Islet precursor cell (in vitro differentiated cells): ENCODE measurements at places on chromosomes 2 and 18.

DNA sequence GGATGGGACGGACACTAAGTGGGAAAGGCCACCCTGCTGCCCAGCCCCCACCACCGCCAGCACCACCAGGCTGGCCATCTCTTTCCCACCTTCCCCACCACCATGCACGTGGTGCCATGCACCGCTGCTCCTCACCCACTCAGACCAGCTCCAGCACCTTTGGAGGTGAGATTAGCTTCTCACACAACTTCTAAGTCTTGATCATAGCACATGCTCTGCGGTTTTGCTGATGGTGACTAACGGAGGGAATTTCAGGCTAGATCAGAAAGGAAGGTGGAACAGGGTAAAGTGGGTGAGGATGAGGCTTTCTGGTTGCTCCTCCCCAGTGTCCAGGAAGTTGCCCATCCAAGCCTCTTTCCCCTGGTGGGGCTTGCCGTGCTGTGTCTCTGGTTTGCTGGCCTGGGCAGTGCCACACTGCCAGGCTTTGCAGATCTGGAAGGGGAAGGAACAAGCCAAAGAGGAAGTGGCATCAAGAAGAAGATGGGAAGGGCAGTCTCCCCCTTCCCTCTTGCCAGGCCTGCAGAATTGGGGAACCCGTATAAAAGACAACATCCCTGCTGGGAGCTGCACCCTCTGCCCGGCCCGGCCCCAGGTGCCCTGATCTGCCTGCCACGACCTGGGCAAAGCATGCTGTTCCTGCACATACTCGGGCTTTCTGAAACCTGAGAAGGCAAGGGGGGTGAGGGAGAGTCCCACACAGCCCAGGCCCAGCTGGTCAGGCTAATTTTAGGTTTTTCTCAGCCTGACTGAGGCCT lies 44.3 kb upstream of the CAB39 start:
- no peak for DNase-seq

GRCh38 chr18:76451396-76452331 lies 43.4 kb downstream of the ZNF516 start:
- peak; percentile 59 for DNase-seq

GRCh38 chr2:202423139-202423538 lies 47.0 kb downstream of the BMPR2 start:
- DNase-seq, result no peak

DNA sequence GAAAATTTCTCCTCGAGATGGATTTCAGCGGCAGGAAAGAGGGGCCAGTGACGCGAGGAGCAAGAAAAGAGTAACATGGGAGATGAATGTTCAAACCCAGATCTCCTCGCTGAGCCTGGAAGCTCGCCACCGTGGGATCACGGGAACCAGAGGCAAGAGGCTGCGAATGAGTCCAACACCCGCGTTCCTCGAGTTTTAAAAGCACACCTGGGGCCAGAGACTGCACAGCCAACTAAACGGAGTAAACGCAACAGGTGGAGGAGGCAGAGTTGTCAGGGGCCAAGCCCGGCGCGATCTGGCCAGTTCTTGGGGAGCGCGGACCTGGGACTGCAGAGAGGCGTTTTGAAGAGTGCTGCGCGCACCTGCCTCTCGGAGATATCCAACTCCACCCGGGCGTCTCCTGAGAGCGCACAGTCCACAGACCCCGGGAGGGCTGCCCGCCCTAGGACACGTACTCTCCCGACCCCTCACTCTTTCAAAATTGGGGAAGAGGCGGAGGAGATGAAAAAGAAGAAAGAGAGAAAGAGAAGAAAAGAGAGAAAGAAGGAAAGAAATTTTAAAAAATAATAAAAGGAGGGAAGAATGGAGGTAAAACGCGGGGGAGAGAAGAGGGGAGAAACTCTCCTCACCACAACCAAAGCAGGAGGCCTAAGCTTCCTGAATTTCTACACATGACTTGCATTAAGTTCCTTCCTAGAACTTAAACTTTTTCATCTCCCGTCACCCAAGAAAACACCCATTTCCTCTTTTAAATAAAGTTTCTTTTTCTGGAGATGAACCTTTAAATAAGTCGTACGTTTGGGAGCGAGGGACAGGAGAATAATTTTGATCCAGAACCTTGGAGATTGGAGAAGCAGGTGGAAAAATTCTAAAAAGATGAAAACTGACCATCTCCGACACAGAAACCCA lies 5.3 kb upstream of the PAX3 start:
- DNase-seq, result no peak

GRCh38 chr2:64251497-64252250 lies 107.5 kb upstream of the PELI1 start:
- no peak for DNase-seq

GRCh38 chr18:35355140-35355618 lies 11.0 kb upstream of the ZNF24 start:
- peak; percentile 85 for DNase-seq

GRCh38 chr2:216545359-216545758 lies 46.7 kb downstream of the RPL37A start:
- DNase-seq, result no peak

DNA sequence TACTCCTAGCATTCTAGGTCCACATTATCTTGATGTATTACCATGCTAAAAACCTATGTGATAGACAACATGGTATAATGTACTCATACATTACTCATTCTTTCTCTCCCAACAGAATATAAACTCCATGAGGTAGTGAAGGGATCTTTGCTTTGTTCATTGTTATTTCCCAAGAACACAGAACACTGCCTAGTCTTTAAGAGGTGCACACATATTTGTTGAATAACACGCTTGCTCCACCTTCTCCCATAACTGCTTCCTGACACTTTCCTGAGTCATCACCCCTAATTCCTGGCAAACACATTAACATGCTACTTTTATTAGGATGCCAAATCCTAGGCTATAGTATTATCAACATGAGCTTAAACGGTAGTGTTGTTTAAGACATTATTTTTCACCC lies 41.3 kb downstream of the REV1 start:
- no peak for DNase-seq

- DNase-seq, result no peak
Measured at GRCh38 chr2:239605976-239606375, 205.2 kb upstream of the HDAC4 start.

DNA sequence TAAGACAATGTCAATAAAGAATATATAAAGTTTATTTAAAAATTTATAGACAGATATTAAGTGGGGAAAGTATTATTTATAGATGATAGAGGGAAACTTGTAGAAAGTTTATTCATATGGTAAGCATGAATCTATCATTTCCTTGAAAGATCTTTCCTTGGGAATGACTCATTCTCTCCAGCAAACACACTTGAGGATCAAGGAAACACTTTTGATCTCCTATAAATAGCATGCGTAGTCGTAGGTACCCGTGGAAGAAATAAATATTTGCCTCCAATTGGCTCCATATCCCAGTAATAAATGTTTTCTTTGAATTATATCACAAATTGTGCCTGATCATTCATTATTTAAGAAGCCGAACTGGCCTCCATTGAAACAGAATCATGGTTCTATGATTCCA lies 483.4 kb downstream of the RNF144A start:
- DNase-seq, result no peak

DNA sequence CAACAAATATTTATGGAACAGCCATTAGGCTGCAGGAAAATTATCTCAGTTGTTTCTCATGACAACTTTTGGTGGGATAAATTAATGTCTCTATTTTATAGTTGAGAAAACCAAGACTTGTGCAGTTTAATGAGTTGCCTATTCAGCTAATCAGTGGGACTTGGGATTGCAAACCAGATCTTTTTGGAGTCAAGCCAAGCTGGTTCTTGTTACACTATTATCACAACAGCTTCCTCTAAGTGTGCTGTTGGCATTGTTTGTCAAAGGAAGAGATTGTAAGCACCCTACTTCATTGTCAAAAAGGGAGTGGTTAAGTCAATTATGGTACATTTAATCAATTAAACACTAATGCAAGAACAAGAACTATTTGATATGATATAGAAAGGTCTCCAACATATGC lies 119.2 kb downstream of the PAX3 start:
- no peak for DNase-seq

- DNase-seq, result peak; percentile 84
Measured at GRCh38 chr2:69755862-69756467, 14.0 kb downstream of the ANXA4 start.

DNA sequence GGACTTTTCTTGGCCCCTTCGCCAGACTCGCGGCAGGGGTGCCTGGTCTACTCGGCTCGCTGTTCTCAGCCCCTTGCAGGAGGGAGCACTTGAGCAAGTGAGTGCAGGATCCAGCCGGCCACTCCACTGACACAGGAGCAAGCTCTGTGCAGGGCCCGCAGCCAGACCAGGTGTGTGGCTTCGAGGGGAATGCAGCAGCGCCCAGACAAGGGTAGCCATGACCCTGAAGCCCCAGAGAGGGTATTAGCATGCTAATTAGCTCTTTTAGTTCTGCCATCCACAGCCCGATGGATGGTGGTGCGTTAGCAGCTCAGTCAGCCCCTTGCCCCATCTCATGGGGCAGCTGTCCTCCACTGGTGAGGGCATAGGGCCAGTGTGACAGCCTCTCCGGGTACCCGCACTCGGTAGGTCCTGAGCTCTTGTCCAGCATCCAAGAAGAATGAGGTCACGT lies 103.2 kb upstream of the HS6ST1 start:
- peak; percentile 23 for DNase-seq

DNA sequence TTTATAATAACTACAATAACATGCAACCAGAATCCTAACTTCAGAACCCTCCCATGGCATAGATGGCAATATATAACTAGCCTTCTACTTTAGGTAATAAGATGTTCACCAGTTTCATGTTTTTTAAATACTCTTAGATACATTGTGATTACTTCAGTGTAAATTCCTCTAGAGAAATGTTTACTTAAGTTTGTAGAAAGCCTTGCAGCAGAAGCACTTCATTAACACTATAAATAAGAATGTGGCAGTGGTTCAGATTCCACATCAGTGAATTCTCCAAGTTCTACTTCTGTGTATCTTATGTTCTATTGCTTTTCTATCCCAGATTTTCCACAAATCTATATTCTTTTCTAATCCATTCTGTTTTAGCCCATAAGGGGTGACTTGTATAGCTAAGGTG lies 1.2 kb upstream of the RAD51AP2 start:
- DNase-seq, result no peak

GRCh38 chr2:151315381-151315903 lies 26.0 kb upstream of the NMI start:
- DNase-seq, result peak; percentile 56

GRCh38 chr18:49934457-49934856 lies 121.1 kb upstream of the ACAA2 start:
- DNase-seq, result no peak

- no peak for DNase-seq
Measured at GRCh38 chr18:23827681-23828080, 138.4 kb downstream of the LAMA3 start.

- DNase-seq, result peak; percentile 84
Measured at GRCh38 chr2:148615381-148615841, 29.1 kb upstream of the EPC2 start.

- no peak for DNase-seq
Measured at GRCh38 chr2:16010011-16010410, 69.7 kb downstream of the MYCN start.

GRCh38 chr2:96353032-96353561 lies 17.5 kb downstream of the NCAPH start:
- no peak for DNase-seq

- no peak for DNase-seq
Measured at GRCh38 chr2:134988994-134989605, 58.1 kb downstream of the MAP3K19 start.

- no peak for DNase-seq
Measured at GRCh38 chr2:102032368-102033030, 40.7 kb downstream of the IL1R2 start.

DNA sequence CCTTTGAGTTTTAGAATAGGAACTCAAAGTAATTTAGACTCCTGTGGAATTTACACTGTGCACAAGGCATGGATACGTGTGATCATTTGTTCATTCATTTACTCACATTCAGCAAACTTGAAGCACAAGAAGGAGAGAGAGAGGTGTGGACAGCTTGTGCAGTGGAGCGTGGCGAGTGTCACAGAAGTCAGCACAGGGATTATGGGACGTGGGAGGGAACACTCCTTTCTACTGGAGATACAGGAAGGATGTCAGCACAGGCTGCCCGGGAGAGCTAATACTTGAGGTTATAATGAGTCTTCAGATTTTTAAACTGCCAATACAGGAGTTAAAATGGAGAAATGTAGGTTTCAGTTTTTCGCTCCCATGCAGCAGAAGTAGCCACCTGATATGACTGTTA lies 7.0 kb downstream of the FAM228A start:
- no peak for DNase-seq

DNA sequence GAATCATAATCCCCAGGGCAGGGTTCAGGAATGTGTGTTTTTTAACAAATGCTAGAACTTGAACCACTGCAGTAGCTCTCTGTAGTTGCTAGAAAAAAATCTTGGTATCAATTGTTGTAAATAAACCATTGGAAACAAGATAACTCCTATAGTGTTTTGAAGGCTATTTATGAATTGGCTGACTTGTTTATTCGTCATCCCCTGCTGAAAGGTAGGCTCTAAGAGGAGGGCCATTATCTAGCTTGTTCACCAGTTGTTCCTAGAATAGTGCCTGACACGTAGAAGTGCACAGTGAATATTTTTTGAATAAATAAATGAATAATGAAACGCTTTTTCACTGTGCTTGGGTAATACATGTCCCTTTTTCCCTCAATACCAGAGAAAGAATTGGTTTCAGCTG lies 211.4 kb downstream of the BABAM2 start:
- DNase-seq, result no peak

- no peak for DNase-seq
Measured at GRCh38 chr2:5125017-5125730, 567.0 kb upstream of the SOX11 start.

GRCh38 chr2:40346535-40347354 lies 105.1 kb downstream of the SLC8A1 start:
- DNase-seq, result no peak

DNA sequence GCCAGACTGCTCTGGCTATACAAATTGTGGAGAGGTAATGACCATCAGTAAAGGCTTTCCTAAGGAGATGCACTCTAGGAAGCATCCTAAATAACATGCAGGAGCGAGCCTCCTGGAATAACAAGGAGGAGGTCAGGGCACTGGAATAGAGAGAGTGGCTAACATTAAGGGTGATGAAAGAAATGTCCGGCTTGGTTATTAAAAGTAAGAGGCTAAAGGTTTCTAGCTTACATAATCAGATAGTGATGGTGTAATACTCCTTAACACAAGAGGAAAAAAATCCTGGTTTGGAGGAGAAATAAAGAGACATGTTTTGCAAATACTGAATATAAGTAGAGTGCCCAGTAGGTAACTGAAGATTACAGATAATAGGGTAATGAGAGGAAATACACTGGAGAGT lies 365.7 kb downstream of the ZEB2 start:
- no peak for DNase-seq

GRCh38 chr2:182245963-182246362 lies 180.9 kb downstream of the PDE1A start:
- no peak for DNase-seq

GRCh38 chr2:224666951-224667553 lies 49.1 kb downstream of the CCDC195 start:
- no peak for DNase-seq
